ENCODE measurements at places on chromosomes 13 and 19.
A peak's percentile ranks its signal among the peaks of the same experiment; 100 is the strongest.

DNA sequence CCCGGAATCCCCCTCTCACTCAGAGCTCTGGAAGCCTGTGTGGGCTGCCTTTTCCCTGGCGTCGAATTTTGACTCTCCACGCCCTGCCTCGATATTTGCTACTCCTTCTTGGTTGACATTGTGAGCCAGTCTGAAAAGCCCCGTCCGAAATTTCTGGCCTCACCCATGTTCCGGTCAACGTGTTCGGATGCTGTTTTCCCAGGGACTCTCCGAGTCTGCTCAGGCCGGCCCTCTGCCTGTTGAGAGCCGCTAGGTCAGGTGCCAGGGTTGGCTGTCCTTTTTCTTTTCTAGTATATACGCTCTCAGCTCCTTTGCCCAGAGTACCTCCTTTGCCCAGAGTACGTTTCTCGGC, 6.8 kb upstream of the DGKH start:
- no peak for DNase-seq

DNA sequence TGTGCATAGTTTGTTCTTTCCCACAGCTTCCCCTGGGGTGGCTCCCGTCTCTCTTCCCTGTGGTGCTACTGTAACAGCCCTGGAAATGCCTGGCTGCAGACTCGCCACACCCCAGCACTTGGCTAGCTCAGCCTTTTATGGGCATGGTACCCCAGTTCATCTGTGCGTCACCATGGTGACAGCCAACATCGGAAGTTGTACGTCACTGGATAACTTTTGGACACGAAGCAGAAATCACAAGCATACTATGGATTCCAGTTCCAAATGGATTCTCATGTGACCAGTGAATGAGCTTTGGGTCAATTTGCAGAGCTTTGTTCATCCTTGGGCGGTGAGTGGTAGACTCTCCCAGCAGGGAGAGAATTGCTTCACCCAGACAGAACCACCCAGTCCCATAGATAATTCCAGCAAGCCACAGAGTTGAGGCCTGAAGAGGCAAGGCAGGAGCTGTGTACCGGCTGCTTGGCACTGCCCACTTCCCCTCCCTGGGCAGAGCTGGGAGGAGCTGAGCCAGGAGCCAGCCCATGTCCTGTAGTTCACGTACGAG, 54.4 kb downstream of the COL4A2 start:
- no peak for DNase-seq

DNA sequence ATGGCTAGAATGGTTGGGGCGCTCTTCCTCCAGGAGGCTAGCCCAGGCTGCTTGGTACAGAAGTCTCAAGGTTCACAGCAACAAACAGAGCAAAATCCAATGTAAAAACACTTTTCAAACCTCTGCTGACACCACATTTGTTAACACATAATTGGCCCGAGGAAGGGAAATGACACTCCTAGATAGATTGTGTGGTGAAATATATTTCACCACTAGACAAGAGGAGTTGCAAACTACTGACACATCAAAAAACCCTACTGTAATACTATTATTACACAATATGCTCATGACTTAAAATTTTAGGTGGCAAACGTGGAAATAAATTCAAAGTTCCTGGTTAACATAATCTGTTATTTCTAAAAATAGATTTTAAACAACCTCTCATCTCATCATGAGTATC, 643.6 kb downstream of the PCDH9 start:
- DNase-seq: no peak

DNA sequence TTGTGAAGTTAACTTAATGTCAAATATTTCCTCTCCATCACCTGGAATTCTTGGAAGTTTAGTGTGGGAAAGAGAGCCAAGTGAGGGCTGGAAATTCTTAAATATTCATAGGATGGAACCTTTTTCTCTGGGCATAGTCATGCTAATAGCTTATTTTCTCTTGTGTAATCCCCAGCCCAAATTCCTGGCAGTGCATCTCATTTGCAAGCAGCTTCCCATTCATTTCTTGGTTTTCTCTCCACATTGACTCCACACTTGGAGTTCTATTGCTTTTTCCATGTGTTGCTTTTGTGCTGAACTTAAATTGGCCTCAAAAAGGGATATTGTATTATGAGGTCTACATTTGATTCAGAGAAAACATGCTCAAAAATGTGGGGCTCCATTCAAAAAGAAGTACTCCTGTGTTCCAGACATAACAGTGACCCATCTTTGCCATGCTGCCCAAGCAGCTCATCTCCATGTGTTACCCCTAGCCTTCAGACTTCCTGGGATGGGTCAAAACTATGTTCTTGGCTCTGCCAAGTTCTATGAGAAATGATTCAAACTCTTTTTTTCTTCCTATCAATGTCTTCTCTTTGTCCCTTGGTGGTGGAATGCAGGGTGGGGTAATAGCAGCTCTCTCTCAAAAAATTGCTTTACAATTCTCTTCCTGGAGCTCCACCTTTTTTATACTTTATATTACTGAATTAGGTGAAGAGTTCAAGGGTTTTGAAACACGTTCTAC, 2471.5 kb downstream of the PCDH9 start:
- no peak for DNase-seq

- DNase-seq: no peak
These were observed 51.7 kb upstream of the KPNA3 start for GRCh38 chr13:49844181-49844580.

- DNase-seq: no peak
These were observed 299.2 kb upstream of the KLHL1 start for GRCh38 chr13:70407486-70407885.

GRCh38 chr19:11504502-11505031, 1.1 kb downstream of the ZNF653 start:
- no peak for DNase-seq

- DNase-seq: no peak
These were observed 18.6 kb downstream of the ZNF816 start for GRCh38 chr19:52943884-52944643.

GRCh38 chr13:110289174-110289573, 17.8 kb downstream of the COL4A1 start:
- no peak for DNase-seq

GRCh38 chr19:11324079-11324661, 15.3 kb downstream of the RAB3D start:
- DNase-seq: no peak

DNA sequence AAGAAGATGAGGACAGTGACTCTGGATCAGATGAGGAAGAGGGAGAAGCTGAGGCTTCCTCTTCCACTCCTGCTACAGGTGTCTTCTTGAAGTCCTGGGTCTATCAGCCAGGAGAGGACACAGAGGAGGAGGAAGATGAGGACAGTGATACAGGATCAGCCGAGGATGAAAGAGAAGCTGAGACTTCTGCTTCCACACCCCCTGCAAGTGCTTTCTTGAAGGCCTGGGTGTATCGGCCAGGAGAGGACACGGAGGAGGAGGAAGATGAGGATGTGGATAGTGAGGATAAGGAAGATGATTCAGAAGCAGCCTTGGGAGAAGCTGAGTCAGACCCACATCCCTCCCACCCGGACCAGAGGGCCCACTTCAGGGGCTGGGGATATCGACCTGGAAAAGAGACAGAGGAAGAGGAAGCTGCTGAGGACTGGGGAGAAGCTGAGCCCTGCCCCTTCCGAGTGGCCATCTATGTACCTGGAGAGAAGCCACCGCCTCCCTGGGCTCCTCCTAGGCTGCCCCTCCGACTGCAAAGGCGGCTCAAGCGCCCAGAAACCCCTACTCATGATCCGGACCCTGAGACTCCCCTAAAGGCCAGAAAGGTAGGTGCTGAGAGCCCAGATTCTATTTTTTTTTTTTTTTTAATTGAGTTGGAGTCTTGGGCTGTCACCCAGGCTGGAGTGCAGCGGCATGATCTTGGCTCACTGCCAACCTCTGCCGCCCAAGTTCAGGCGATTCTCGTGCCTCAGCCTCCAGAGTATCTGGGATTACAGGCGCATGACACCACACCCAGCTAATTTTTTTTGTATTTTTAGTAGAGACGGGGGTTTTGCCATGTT, 2.3 kb downstream of the PPP1R15A start:
- DNase-seq: no peak

- no peak for DNase-seq
These were observed 958 bp upstream of the OBI1 start for GRCh38 chr13:78659732-78660494.

DNA sequence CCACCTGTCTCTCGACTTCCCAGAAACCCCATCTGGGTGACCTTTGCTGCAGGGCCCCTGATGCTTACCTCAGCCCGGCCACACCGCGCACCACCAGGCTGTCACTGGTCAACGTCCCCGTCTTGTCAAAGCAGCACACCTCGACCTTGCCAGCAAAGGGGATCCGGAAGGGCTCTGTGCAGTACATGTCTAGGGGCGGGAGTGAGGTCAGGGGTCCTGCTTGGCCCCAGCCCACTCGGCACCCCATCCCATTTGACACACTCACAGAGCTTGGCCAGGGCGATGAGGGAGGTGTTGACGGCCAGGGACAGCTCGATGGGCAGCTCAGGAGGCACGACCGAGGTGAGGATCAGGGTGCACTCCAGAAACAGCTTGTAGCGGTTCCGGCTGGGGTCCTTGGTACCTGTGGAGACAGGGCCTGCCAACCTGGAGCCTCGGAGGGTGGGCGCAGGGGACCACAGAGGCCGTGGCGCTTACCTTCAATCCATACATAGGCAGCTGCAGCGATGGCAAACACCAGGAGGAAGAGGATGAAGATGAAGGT, 8.4 kb downstream of the ATP13A1 start:
- DNase-seq: no peak

DNA sequence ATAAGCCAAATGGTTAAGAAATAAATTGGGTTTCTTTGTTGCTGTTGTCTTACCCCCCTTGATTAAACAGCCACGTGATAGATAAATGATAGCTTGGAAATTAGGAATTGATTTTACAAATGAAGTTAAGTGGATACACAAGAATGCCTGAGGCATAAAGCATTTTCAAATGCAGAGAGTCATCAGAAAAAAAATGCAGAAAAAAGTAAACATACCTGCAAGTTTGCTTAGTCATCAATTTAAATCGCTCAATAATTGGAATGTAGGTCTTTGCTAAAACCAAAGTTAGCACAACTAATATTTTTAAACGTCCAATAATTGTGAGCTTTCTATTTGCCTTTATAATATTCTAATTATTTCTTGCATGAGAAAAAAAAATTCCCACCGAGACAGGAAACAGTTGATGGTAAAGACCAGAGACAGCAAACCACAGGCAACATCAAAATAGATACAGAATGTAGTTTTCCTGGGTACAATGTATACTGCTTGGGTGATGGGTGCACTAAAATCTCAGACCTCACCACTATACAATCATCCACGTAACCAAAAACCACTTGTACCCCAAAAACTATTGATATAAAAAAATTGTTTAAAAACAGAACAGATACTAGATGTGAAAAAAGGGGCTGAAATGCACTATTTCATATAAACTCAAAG, 924.0 kb downstream of the PCDH9 start:
- DNase-seq: no peak

GRCh38 chr19:9037400-9038062, 27.3 kb upstream of the MUC16 start:
- no peak for DNase-seq

GRCh38 chr19:19630426-19630825, 2.4 kb upstream of the LPAR2 start:
- DNase-seq: no peak

- DNase-seq: no peak
These were observed 6.8 kb downstream of the FUT6 start for GRCh38 chr19:5832527-5833216.

- no peak for DNase-seq
These were observed 835 bp downstream of the RSPH6A start for GRCh38 chr19:45814166-45814780.

- no peak for DNase-seq
These were observed 83.1 kb downstream of the ZNF557 start for GRCh38 chr19:7152568-7152967.

DNA sequence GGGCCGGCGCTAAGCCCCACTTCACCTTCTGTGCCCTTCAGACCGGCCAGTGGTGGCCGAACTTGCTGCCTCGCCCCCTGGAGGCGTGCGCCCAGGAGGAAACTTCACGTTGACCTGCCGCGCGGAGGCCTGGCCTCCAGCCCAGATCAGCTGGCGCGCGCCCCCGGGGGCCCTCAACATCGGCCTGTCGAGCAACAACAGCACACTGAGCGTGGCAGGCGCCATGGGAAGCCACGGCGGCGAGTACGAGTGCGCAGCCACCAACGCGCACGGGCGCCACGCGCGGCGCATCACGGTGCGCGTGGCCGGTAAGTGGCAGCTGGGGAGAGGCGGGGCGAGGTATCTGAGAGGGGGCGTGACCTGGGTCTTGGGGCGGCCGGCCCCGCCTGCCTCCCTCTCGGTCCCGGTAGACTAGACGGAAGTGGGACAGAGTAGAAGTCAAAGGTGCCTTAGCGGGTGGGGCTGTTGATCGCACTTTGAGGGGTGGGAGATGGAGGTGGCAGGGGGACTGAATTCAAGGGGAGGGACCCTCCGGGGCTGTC, 5.6 kb downstream of the ICAM5 start:
- DNase-seq: no peak

- DNase-seq: peak; percentile 57
These were observed 11.3 kb downstream of the EPS8L1 start for GRCh38 chr19:55086730-55087541.

DNA sequence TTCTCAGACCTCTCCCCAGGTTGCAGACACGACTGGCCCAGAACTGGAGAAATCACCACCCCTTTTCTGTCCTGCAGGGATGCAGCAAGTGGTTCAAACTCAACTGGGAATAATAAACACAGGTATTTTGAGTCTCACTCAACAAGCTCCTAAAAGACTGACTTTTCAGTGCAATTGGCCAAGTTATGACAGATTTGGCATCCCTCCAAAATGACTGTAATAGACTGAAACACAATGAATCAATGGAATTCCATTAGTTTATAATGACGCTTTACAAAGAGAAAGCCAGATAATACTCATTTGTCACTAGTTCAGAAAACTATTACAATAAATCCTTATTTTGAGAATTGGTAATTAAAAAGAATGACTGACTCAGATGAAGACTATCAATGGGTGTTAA, 38.1 kb downstream of the MIPEP start:
- DNase-seq: no peak

DNA sequence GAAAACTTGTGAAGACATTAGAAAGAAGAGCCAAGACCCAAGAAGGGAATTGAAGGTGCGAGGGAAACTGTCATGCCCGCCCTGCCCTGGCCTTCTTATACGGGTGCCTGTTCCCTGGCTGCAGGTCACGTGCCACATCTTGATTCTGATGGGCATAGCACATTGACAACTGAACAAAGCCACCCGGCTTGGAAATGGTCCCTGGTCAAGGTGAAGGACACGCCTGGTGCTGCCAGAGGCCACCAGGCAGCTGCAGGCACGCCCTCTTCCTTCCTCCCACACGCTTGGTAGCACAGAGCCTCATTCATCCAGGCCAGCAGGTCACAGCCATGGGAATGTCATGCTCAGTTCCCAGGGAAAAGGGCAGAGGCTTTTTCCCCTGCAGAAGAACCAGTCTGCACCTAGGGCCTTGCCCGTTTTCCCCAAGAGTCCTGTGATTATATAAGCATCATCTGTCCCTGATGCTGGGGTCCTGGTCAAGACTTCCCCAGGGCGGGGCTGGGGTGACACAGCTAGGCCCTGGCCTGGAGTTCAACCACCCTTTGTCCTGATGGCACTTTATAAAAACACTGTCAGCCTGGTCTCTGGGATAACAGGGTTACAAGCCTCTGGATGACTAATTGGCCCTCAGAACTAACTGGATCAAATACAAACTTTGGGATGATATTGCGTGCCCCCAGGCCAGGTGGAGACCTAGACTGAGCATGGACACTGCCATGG, 56.0 kb downstream of the CDADC1 start:
- DNase-seq: no peak

GRCh38 chr13:104837756-104838155, 1697.7 kb downstream of the EFNB2 start:
- peak; percentile 42 for DNase-seq

Data from NCI-H1436 treated with DMSO at 0.1 percent for 48 hours (cell line).